ENCODE measurements at places on chromosomes 6 and 20. TPM values are rescaled to one million over a fixed set of nuclear protein-coding genes. Genes with fewer than 3 reads are reported as not detected.

The SEMG1 gene
- total RNA-seq = not detected

The SLC2A10 gene
- not detected for total RNA-seq

The NNAT gene
- total RNA-seq = not detected

The LKAAEAR1 gene
- total RNA-seq = not detected

The KCNS1 gene
- not detected for total RNA-seq

The MICA gene
- total RNA-seq = 18.0 TPM

The MUC21 gene
- not detected for total RNA-seq

The NRSN1 gene
- total RNA-seq = not detected

The RIOK1 gene
- total RNA-seq = 34.2 TPM

The RCAN2 gene
- total RNA-seq = 0.09 TPM

The TXLNB gene
- not detected for total RNA-seq
